Ascending aorta (tissue), 2 donors: ENCODE measurements at places on chromosomes 7 and 10.

DNA sequence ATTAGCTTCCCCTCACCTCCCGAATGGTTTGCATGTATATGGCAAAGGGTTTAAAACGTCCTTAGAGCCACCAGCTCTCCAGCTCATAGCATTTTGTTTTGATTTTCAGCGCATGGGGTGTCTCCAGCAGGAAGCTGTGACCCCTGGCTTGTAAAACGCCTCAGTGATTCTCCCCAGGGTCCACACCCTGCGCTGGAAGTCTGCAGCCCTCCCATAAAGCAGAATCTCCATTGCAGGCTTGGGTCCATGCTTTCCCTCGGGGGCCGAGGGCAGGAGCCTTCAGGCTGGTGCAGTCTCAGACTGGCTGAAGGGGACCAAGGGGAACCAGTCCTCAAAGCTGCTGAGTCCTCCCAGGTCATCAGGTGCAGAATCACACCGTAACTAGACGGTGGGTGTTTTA is 109.7 kb downstream of the VIPR2 start:
- H3K27ac ChIP-seq = no peak overlapping the region
- no peak overlapping the region for H3K4me3 ChIP-seq
- no peaks in the 10 kb centered on the region for H3K36me3 ChIP-seq

GRCh38 chr7:149885191-149886017 is 11.6 kb downstream of the ATP6V0E2 start:
- H3K27ac ChIP-seq = no peak overlapping the region
- no peaks in the 10 kb centered on the region for H3K36me3 ChIP-seq
- DNase-seq = no peak
- no peak overlapping the region for H3K4me3 ChIP-seq
- no peaks in the 10 kb centered on the region for H3K4me1 ChIP-seq
- H3K27me3 ChIP-seq = no peaks in the 10 kb centered on the region

GRCh38 chr10:24898501-24898900 is 53.9 kb downstream of the PRTFDC1 start:
- no peak for DNase-seq
- H3K4me3 ChIP-seq = no peak overlapping the region
- no peaks in the 10 kb centered on the region for H3K36me3 ChIP-seq
- H3K27me3 ChIP-seq = no peaks in the 10 kb centered on the region
- no peak overlapping the region for H3K27ac ChIP-seq

GRCh38 chr10:72310241-72310633 is 36.5 kb downstream of the DDIT4 start:
- peaks cover 4% of the 10 kb centered on the region for H3K4me1 ChIP-seq
- no peaks in the 10 kb centered on the region for H3K27me3 ChIP-seq
- H3K36me3 ChIP-seq = no peaks in the 10 kb centered on the region

- DNase-seq = no peak
- H3K4me1 ChIP-seq = no peaks in the 10 kb centered on the region
- no peak overlapping the region for H3K4me3 ChIP-seq
- H3K27me3 ChIP-seq = no peaks in the 10 kb centered on the region
- H3K27ac ChIP-seq = no peak overlapping the region
- no peaks in the 10 kb centered on the region for H3K36me3 ChIP-seq
Observed at GRCh38 chr7:12518920-12519681, 51.4 kb upstream of the SCIN start.

DNA sequence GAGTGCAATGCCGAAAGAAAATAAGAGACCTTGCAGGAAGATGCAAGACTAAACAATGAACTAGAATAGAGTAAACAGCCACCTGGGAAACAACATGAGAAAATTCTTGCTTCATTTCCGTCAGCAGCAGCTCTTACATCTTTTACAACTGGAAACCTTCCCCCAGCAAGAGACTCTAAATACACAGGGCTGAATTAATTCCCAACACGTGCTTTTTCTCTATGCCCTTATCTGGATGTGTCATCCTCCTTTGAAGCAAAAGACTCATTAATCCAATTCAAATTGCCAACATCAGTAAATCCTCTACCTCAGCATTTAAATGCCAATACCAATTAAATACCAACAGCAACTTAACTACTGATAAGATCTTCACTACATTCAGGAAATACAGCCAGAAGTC is 99.0 kb upstream of the PDE1C start:
- no peak overlapping the region for H3K27ac ChIP-seq
- no peak for DNase-seq
- no peaks in the 10 kb centered on the region for H3K27me3 ChIP-seq
- H3K4me1 ChIP-seq = no peaks in the 10 kb centered on the region
- H3K36me3 ChIP-seq = no peaks in the 10 kb centered on the region
- no peak overlapping the region for H3K4me3 ChIP-seq

DNA sequence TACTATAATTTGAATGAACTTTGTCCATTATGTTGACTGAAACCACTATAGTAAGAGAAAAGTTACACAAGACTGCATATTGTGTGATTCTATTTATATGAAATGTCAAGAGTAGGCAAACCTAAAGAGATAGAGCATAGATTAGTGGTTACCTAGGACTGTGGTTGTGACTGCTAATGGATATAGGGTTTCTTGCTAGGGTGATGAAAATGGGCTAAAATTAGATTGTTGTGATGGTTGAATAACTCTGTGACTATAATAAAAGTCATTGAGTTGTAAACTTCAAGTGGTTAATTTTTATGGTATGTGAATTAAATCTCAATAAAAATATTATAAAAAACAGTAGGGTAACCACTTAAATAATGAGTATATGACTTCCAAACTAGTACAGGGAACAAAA is 142.9 kb upstream of the AHR start:
- H3K4me3 ChIP-seq = no peak overlapping the region
- no peaks in the 10 kb centered on the region for H3K27me3 ChIP-seq
- no peaks in the 10 kb centered on the region for H3K4me1 ChIP-seq
- DNase-seq = no peak

- no peak overlapping the region for H3K4me3 ChIP-seq
- no peaks in the 10 kb centered on the region for H3K4me1 ChIP-seq
- DNase-seq = no peak
- H3K27ac ChIP-seq = no peak overlapping the region
Observed at GRCh38 chr7:127782654-127783559, 130.9 kb downstream of the SND1 start.

GRCh38 chr10:80589726-80590373 is 52.1 kb downstream of the SH2D4B start:
- H3K36me3 ChIP-seq = no peaks in the 10 kb centered on the region
- DNase-seq = no peak
- H3K27me3 ChIP-seq = no peaks in the 10 kb centered on the region

DNA sequence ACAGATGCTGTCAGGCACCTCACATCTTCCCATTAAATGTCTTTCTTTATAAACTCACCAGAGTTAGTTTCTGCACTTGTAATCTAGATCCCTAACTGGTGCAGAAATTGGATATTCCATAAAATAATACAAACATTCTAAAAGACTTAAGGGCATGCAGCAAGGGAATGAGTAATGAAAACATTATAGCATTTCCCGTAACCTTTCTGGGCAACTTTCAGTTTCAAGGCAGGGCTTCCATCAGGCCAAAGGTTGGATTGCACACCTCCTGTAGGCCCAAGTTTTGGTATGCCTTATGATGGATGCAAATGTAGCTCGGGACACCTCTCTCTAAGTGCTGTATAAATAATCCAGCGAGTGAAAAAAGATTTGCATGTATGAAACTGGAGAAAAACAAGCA is 129.9 kb upstream of the LYZL2 start:
- no peak overlapping the region for H3K4me3 ChIP-seq
- H3K4me1 ChIP-seq = no peaks in the 10 kb centered on the region
- no peaks in the 10 kb centered on the region for H3K27me3 ChIP-seq
- H3K36me3 ChIP-seq = no peaks in the 10 kb centered on the region
- no peak for DNase-seq
- H3K27ac ChIP-seq = no peak overlapping the region

DNA sequence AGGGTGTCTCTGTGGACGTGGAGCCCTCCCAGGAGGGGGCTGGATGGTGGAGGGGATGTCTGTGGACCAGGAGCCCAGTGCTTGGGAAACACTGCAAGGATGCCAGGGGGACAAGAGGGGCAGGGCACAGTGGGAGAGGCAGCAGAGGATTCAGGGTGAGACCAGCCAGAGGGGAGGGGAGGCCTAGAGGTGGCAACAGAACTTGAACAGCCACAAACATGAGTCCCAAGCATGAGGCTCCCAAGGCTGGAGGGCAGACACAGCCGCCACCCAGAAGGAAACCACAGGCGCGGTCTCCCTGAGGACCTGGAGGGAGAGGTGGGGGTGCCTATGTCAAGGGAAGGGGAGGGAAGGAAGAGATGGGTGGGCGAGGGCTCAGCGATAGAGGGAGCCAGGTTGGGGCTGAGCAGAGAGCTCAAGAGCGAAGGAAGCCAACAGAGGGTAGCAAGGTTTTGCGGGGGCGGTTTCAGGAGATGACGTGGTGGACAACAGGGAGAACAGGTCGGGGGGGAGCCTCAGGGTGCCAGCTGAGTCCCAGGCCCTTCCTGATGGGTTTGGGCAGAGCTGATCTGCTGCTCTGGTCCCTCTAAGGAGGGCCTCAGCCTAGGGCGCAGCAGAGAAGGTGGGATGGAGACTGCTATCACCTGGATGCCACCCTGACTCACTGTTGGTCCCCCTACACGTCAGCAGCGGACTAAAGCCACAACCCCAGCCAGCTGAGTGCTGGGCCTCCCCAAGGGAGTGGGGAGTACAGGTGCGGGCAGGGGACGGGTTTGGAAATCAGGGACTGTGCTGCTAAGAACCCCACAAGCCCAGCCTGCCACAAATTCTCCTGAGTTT is 6.7 kb upstream of the PILRA start:
- no peak for DNase-seq
- H3K27me3 ChIP-seq = no peaks in the 10 kb centered on the region
- no peaks in the 10 kb centered on the region for H3K4me1 ChIP-seq
- H3K36me3 ChIP-seq = peaks cover 20% of the 10 kb centered on the region
- H3K27ac ChIP-seq = peak overlapping the region; percentile 8

DNA sequence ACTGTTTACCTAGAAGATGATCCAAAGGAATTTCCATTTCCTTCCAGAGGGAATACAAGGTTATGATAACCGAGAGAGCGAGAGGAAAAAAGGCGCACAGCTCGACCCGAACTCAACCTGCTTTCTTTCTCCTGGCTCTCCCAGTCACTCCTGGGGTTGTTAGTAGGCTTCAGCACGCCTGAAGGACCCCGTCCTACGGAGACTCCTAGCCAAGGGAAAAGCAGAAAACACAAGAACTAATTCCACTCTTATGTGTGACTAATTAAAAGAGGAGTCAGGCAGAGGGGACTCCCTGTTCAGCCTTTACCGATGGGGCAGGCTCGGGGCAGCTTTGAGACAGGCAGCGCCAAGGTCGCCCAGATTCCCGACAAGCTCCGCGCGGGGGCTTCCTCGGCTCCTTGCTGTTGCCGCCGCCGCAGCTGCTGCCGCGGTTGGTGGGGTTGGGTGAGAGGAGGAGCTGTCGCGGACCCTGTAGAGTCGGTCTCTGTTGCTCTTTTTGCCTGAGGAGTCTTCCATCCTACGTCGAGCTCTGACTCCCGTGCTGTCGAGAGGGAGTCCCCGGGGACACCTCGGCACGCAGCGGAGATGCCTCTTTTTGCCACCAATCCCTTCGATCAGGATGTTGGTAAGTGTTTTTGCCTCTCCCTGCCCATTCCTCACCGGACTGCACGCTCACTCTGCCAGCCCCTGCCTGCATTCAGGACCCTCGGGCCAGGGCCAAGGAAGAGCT is at the start of gene STAM:
STAM (plus strand) TSS at position 397 of the 730 bp plus-strand sequence; CDS start at position 586, 189 bp downstream.
- no peaks in the 10 kb centered on the region for H3K27me3 ChIP-seq
- H3K27ac ChIP-seq = peak within 1 kb of the TSS; percentile 98
- H3K36me3 ChIP-seq = no peaks in the 10 kb centered on the region
- DNase-seq = peak; percentile 93
- H3K4me3 ChIP-seq = peak within 1 kb of the TSS; percentile 86

GRCh38 chr10:48779546-48780152 is 95.0 kb downstream of the WDFY4 start:
- H3K36me3 ChIP-seq = no peaks in the 10 kb centered on the region
- no peak overlapping the region for H3K4me3 ChIP-seq
- H3K27me3 ChIP-seq = no peaks in the 10 kb centered on the region
- peaks cover 3% of the 10 kb centered on the region for H3K4me1 ChIP-seq
- H3K27ac ChIP-seq = no peak overlapping the region

- no peaks in the 10 kb centered on the region for H3K36me3 ChIP-seq
- no peaks in the 10 kb centered on the region for H3K27me3 ChIP-seq
- H3K4me3 ChIP-seq = no peak overlapping the region
- no peak for DNase-seq
- no peaks in the 10 kb centered on the region for H3K4me1 ChIP-seq
Observed at GRCh38 chr7:83105948-83106347, 56.7 kb downstream of the PCLO start.

GRCh38 chr7:22713463-22713862 is 13.5 kb upstream of the IL6 start:
- no peaks in the 10 kb centered on the region for H3K27me3 ChIP-seq
- no peak overlapping the region for H3K4me3 ChIP-seq
- H3K27ac ChIP-seq = peak overlapping the region; percentile 14
- H3K4me1 ChIP-seq = peaks cover 10% of the 10 kb centered on the region
- DNase-seq = no peak

- no peaks in the 10 kb centered on the region for H3K27me3 ChIP-seq
- H3K4me1 ChIP-seq = no peaks in the 10 kb centered on the region
Observed at GRCh38 chr10:89062861-89063260, 72.3 kb downstream of the FAS start.

DNA sequence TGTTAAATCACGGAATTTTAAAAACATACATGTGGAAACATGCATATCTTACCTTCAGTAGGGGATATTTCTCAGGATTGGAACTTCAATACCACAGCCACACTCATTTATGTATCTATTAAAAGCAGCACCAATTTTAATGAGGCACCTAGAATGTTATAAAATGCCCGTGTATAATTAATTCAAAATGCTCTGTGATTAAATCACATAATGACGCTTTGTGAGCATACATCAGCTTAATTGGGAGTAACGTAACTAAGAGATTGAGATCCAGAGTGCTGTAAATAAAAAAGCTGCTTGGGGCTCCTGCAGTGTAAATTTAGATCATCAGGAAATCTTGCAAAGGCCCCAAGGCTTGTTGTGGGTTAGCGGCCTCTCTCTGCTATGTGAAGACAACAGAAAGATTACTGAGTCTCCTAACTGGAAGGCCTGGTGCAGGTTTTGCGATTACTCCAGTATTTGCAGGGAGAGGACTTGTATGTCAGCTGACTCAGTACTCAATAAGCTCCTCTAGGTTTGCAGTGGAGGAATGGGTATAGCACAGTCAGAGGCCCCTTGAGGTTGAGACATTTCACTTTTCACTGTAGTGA is 195.5 kb upstream of the PHYHIPL start:
- no peaks in the 10 kb centered on the region for H3K27me3 ChIP-seq
- H3K4me3 ChIP-seq = no peak overlapping the region
- no peaks in the 10 kb centered on the region for H3K4me1 ChIP-seq
- DNase-seq = no peak

GRCh38 chr10:59829601-59830000 is 76.3 kb upstream of the MRLN start:
- H3K4me1 ChIP-seq = peaks cover 2% of the 10 kb centered on the region
- no peaks in the 10 kb centered on the region for H3K27me3 ChIP-seq
- no peak overlapping the region for H3K27ac ChIP-seq
- no peak overlapping the region for H3K4me3 ChIP-seq

GRCh38 chr7:78702770-78703169 is 750.7 kb downstream of the MAGI2 start:
- no peaks in the 10 kb centered on the region for H3K27me3 ChIP-seq
- peak overlapping the region; percentile 62 for H3K27ac ChIP-seq
- H3K4me3 ChIP-seq = no peak overlapping the region
- H3K36me3 ChIP-seq = no peaks in the 10 kb centered on the region
- H3K4me1 ChIP-seq = peaks cover 6% of the 10 kb centered on the region

GRCh38 chr10:12594448-12594944 is 245.1 kb downstream of the CAMK1D start:
- no peak overlapping the region for H3K4me3 ChIP-seq
- H3K27me3 ChIP-seq = no peaks in the 10 kb centered on the region
- H3K4me1 ChIP-seq = no peaks in the 10 kb centered on the region
- DNase-seq = peak; percentile 65
